ENCODE measurements at places on chromosomes 2 and 18. TPM values are rescaled to one million over a fixed set of nuclear protein-coding genes. Genes with fewer than 3 reads are reported as not detected.

GRCh38 chr2:219530048-219530963, 13.3 kb downstream of the CHPF start:
- DNase-seq, result peak; percentile 84
- no peaks in the 10 kb centered on the region for H3K36me3 ChIP-seq
- peaks cover 61% of the 10 kb centered on the region for H3K27me3 ChIP-seq

DNA sequence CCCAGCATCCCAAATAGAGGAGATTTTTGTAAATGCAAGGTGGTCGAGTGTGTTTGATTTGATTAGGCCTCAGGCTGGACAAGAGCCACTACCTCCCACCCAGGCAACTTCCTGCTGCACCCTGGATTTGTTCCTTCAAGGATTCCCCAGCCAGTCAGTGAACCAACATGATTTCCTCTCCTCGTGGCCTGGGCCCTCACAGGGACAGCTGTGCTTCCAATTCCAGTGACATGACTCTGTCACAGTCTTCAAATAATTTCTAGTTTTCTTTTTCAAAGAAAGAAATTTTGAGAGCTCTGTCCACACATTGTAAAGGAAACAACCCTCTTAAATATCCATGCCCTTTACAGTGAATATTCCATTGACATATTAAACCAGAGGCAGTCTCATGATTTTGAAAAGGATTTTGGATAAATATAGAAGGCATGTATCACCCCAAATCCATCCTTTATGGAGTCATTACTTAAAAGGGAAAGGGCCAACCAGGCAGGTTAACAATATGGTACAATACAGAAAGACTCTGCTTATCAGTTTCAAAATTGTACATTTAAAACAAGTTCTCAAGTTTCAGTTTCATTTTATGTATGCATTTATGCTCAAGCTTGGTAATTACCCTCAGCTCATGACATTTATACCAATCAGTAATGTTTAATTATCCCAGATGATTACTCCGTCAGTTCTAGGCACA, 121.3 kb upstream of the FOSL2 start:
- H3K27me3 ChIP-seq, result no peaks in the 10 kb centered on the region
- no peak overlapping the region for H3K4me3 ChIP-seq
- H3K4me1 ChIP-seq, result peaks cover 72% of the 10 kb centered on the region
- DNase-seq, result no peak
- peak overlapping the region; percentile 7 for H3K27ac ChIP-seq

The LAMA3 gene
- 0.18 TPM for total RNA-seq

- peaks cover 2% of the 10 kb centered on the region for H3K27me3 ChIP-seq
- DNase-seq, result no peak
- H3K36me3 ChIP-seq, result no peaks in the 10 kb centered on the region
- no peak overlapping the region for H3K27ac ChIP-seq
- H3K4me3 ChIP-seq, result no peak overlapping the region
- no peaks in the 10 kb centered on the region for H3K4me1 ChIP-seq
These were observed 154.0 kb downstream of the PMAIP1 start for GRCh38 chr18:60053747-60054304.

- peaks cover 7% of the 10 kb centered on the region for H3K4me1 ChIP-seq
- DNase-seq, result no peak
- no peak overlapping the region for H3K27ac ChIP-seq
- peaks cover 7% of the 10 kb centered on the region for H3K27me3 ChIP-seq
- H3K4me3 ChIP-seq, result no peak overlapping the region
These were observed 93.7 kb downstream of the DYNAP start for GRCh38 chr18:54684784-54685183.

DNA sequence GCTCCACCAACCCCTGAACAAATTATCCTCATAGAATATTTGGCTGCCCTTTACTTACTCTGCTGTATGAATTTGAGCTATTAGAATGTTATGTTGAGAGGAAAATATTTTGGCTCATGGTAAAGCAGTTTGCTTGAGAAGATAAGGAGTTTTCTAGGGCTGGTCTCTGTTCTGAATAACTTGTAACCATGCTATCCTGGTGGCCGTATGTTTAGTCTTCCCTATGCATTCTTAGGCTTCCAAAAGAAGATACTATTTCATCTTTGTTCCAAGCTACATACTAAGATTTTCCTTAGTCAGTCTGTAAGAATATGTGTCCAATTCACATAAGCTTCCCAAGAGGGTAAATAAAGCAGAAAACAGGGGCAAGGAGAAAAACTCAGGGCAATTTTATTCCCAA, 1105.1 kb upstream of the PIK3C3 start:
- no peaks in the 10 kb centered on the region for H3K4me1 ChIP-seq
- no peak overlapping the region for H3K27ac ChIP-seq
- DNase-seq, result no peak
- no peaks in the 10 kb centered on the region for H3K36me3 ChIP-seq
- H3K4me3 ChIP-seq, result no peak overlapping the region

The KCNG2 gene
- total RNA-seq, result not detected

DNA sequence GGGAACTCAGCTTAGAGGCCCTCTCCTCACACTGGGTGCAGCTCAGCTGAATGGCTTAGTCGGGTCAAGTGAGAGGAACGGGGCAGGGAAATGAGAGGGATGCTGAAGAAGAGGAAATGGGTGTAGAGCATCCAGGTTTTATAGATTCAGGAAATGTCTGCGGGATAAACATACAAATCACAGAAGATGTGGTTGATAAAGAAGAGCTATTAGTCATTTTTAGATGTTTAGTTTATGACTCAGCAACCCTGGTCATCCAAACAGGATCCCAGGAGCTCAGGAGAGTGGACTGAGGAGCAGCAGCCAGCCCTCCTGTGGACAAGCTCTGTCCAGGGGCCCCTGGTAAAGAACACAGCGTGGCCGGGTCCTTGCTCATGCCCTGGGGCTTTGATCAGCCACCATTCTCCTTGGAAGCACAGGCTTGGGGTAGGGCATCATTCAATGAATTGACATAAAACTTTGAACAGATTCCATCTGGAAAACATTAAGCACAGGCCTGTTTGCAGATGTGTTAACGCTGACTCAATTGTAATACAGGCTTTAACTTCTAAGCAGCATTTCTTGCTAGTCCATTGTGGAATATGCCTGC, 83.0 kb downstream of the NPAS2 start:
- peaks cover 10% of the 10 kb centered on the region for H3K27me3 ChIP-seq
- DNase-seq, result no peak
- no peaks in the 10 kb centered on the region for H3K36me3 ChIP-seq
- H3K27ac ChIP-seq, result no peak overlapping the region

DNA sequence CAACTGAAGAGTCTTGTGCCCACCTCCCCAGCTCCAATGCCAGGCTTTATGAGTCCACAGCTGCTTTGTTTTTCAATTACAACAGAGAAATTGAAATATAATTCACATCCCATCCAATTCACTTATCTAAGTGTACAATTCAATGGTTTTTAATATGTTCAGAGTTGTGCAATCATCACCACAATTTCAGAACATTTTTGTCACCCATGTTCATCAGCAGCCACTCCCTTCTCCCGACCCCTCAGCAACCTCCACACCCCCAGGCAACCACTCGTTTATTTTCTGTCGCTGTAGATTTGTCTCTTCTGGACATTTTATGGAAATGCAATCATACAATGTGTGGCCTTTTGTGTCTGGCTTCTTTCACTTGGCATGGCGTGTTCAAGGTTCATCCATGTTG, 23.3 kb downstream of the INHBB start:
- DNase-seq, result no peak
- no peak overlapping the region for H3K4me3 ChIP-seq
- H3K27ac ChIP-seq, result no peak overlapping the region
- peaks cover 19% of the 10 kb centered on the region for H3K27me3 ChIP-seq
- H3K4me1 ChIP-seq, result no peaks in the 10 kb centered on the region

DNA sequence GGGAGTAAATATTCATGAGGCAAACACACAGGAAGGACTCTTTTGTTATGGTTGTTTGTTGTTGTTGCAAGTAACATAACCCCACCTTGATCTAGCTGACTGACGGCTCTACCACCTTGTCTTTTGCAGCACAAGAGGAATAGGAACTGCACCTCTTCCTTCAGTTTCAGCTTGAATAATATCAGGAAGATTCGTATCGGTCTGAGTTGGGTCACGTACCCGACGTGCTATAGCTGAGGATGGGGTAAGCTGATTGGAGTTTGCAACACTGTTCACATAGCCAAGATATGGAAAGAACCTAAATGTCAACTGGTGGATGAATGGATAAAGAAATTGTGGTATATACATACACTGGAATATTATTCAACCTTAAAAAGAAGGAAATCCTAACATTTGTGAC, 14.5 kb upstream of the IL1RN start:
- peaks cover 2% of the 10 kb centered on the region for H3K27me3 ChIP-seq
- peaks cover 16% of the 10 kb centered on the region for H3K4me1 ChIP-seq
- DNase-seq, result no peak
- H3K4me3 ChIP-seq, result no peak overlapping the region
